ENCODE measurements at places on chromosomes 11 and 22. TPM values are rescaled to one million over a fixed set of nuclear protein-coding genes. Genes with fewer than 3 reads are reported as not detected.

- no peak for DNase-seq
Measured at GRCh38 chr11:8080674-8081590, at the start of gene TUB. Gene TUB (plus strand): TSS chr11:8081211. CDS start chr11:8081511, 300 bp downstream.

- no peak for DNase-seq
Measured at GRCh38 chr11:134599299-134599771, 187.3 kb upstream of the B3GAT1 start.

DNA sequence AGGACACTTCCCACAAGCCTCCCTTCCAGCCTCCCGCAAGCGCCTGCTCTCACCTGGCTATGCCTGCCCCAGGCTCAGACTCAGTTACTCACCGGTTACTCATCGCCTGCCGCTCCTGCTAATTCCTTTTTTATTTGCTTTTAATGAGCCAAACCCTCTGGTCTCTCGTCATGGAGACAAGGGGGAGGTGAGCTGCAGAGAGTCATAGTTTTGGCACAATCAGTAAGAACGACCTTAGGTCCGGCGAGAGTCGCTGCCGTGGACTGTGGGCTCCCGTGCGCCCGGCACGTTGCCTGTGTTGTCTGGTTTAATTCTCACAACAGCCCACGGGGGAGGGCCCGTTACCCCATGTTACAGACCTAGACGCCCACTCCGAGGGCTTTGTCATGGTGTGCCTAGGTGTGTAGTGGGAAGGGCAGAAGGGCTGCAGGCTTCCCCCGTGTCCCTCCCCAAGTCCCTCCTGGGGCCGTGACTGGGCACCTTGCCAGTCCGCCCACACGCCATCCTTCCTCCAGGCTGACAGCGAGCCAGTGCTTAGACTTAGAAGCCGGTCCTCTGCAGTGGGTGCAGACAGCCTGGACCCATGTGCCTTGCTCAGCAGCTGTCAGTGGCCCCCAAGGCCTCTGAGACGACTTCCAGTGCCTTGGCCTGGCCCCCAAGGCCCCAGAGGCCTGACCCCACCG is 42.2 kb downstream of the WNT7B start:
- no peak for DNase-seq

PTPRJ gene
- 26.9 TPM for polyA plus RNA-seq

HIRA gene
- 34.6 TPM for polyA plus RNA-seq

PPP6R2 gene
- 43.0 TPM for polyA plus RNA-seq

GRCh38 chr11:112320668-112321067 is 60.0 kb upstream of the PLET1 start:
- DNase-seq = no peak

- DNase-seq = no peak
Measured at GRCh38 chr11:44743959-44744557, 17.3 kb downstream of the TSPAN18 start.

TRPM5 gene
- polyA plus RNA-seq = 2.9 TPM

GRCh38 chr11:114401311-114401710 is 845 bp downstream of the RBM7 start:
- peak; percentile 20 for DNase-seq

MFRP gene
- not detected for polyA plus RNA-seq

FIBIN gene
- polyA plus RNA-seq = 17.9 TPM

DNA sequence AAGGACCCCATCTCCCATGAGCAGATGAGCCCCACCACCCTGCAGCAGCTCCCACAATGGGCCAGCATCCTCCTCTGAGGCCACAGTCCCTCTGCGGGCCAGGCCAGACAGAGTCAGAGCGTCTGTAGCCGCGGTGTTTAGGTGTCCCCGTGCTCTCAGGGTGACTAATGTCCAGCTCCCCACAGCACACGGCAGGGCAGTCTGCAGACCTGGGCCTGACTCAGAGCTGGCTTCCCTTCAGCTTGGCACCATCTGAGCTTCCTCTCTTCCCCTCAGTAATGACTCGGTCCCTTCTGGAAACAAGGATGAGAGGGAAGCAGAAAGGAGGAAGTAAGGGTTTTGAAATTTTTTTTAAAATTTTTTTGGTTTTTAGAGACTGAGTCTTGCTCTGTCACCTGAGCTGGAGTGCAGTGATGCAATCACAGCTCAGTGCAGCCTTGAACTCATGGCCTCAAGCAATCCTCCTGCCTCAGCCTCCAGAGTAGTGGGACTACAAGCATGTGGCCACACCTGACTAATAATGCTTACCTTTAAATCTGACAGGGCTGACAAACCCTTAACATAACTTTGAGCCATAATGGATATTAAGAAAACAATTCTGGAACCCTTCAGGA is 28.5 kb downstream of the LRRC74B start:
- no peak for DNase-seq

DNA sequence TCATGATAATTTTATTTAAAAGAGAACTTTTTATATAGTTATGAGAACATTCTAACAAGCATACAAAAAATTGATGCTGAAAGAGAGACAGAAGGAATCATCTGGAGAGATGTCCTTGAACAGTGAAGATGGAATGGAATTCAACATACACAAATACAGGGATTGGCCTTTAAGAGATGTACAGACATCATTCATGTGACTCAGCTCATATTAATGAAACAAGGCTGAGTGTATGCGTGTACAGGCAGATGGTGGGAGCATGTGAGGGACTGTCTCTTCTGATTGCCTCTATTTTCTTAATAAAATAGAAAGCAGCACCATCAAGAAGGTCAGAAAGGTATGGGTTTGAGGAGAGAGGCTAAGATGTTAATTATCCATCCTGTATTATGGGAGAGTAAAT is 793.3 kb downstream of the CNTN5 start:
- DNase-seq = no peak

PTPRCAP gene
- polyA plus RNA-seq = 2.6 TPM

RAG2 gene
- polyA plus RNA-seq = 0.52 TPM

DNA sequence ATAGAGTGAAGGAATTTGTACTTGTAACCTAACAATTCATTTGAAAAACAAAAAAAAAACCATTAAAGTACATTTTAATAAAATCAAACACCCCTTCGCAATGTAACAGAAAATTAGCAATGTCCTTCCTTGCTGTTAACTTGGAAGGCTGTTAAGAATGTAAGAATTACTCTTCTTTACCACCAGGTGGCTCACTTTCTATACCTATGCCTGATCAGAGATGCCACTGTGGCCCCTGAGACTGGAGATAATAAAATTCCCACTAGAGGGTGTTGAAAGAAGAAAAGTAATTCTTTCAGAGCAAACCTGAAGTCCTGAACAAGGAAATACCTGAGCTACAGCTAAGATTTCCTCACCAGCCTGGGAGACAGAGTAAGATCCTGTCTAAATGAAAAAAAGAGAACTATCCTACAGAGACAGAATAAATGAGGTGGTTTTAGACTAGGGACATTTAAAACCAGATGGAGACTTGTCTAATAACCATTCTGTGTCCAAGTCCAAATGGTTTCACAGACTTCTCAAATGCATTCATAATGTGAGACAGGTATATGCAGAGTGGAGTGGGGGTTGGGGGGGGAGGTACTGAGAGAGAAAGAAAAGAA is 1089.3 kb downstream of the FAM181B start:
- peak; percentile 50 for DNase-seq

OR8G1 gene
- polyA plus RNA-seq = not detected

GRCh38 chr11:13003736-13004493 is 5.2 kb upstream of the RASSF10 start:
- DNase-seq = no peak

- DNase-seq = no peak
Measured at GRCh38 chr11:33723238-33723881, 12.9 kb downstream of the CD59 start.

DNA sequence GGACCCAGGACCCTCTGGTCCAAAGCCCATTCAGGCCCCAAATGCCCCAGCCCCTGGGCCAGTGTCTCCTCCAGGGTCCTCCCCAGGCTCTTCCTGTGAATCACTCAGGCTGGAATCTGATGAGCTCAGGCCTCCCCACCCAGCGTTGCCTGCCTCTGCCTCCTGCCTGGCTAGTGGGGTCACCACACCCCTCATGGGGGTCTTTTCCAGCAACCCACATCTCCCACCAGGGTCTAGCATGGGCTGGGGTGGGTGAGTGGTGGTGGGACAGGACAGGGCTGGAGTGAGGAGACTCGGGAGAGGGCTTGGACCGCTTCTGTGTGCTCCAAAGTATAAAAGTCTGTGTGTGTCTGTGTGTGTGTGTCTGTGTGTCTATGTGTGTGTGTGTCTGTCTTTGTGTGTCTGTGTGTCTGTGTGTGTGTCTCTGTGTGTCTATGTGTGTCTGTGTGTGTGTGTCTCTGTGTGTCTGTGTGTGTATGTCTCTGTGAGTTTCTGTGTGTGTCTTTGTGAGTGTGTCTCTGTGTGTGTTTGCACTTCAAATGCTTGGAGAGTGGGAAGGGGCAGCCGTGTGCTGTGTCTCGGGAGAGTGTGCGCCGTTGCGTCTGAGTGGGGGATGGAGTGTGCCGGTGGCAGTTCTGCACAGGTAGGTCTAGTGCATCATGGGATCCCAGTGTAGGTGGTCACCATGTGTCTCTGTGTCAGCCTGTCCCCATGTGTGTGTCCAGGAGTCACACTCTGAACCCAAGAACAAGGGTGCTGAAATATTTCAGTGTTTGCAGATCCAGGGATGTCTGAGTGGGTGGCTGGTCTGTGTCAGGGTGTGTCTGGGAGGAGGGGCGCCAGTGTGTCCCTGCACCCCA is 8.8 kb downstream of the RIN1 start:
- DNase-seq = no peak

GRCh38 chr22:24008022-24008283 is 2.7 kb upstream of the GSTT4 start:
- DNase-seq = no peak

GRCh38 chr22:25372000-25372595 is 152.7 kb downstream of the CRYBB2 start:
- no peak for DNase-seq

BAIAP2L2 gene
- 8.5 TPM for polyA plus RNA-seq

GRCh38 chr22:45976254-45977002 is 534 bp downstream of the WNT7B start:
- no peak for DNase-seq

- DNase-seq = no peak
Measured at GRCh38 chr11:72039031-72039855, 40.5 kb downstream of the IL18BP start.

DNA sequence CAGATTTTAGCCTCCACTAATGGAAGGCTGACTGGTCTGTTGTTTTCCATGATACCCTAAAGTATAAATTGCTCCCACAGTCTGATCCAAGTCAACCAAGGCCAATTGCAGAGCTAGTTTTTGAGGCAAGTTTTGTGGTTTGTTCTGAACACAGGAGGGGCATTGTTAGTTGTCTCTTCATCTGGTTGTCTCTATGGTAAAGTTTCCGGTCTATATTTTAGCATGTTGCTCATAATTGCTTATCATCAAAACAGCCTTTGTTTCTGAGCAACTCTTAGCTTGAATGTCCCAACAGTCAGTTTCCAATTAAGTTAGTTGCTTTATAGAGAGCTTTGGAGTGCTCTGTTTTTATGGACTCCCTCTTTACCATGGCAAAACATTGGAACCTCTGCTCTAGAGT is 217.6 kb upstream of the CARD18 start:
- DNase-seq = no peak

DNA sequence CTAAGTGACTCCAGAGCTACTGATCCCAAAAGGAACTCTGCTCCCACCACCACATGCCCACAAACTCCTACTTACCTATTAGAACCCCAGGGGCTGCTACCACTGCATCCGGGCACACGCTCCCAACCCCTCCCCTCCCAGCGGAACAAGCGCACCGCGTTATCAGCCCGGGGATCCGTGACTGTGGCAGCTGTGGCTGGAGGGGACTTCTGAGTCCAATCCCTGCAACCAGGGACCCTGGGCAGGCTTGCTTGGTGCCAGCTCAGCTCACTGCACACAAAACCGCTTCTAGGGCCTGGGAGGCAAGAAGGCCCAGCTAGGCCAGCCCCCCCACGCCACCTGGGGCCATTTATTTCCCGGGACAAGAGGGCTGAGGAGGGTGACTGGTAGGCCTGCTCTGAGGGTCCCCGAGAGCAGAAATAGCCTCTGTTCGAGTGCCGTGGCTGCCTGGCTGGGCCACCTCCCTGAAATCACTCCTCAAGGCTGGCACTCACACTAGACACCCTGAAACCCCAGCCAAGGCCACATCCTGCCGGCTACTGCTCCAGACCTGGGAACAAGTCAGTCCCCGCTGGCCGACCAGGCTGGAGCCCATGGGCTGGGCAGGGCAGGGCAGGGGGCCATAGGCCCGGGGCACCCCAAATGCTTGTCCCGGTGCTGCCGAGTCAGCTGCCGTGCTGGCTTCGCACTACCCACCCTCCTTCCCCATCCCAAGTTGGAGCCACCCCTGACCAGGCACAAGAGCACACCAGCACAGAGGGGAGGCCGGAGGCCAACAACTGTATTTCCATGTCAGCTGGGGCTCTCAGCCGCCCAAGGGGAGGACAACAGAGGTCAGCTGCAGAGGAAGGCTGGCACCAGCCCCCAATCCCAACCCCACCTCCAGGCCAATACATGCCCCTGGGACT is 1.9 kb upstream of the IFITM10 start:
- DNase-seq = no peak

DNA sequence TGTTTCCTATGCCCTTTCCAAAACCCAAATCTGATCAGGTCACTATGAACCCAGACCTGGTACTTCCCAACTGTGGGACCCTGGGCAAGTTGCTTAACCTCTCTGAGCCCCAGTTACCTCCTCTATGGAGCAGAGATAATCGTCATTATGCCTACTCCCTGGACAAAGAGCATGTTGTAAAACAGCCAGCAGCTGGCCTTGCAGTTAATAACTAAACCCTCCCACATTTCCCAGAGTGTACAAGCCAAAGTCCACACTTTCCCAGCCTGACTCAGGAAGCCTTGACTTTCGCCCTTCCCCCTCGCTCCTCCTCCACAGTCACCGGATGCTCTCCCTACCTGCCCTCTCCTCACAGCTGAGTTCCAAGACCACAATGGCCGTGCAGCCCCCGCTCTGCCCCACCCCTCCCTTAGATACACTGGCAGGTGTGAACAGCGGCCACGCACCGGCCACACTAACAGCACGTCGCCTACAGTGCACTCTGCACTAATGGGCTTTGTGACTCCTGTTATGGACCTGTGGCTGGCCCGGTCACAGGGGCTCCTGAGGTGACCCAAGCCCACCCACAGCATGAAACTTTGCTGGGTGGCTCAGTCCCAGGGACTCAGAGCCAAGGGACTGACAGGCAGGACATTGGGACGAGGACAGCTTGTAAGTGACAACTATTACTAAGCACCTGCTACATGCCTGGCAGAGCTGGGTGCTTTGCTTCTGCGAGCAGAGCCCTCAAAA is 15.6 kb upstream of the MFNG start:
- peak; percentile 93 for DNase-seq

GRCh38 chr11:67436459-67437081 is 912 bp downstream of the PTPRCAP start:
- no peak for DNase-seq

- no peak for DNase-seq
Measured at GRCh38 chr22:20977516-20978170, 4.5 kb upstream of the LZTR1 start.
